Activated naive CD4-positive, alpha-beta T cell (primary cell): ENCODE measurements at places on chromosomes 2 and 18.

- no peak for DNase-seq
Measured at GRCh38 chr2:224517963-224518362, 67.2 kb downstream of the CUL3 start.

DNA sequence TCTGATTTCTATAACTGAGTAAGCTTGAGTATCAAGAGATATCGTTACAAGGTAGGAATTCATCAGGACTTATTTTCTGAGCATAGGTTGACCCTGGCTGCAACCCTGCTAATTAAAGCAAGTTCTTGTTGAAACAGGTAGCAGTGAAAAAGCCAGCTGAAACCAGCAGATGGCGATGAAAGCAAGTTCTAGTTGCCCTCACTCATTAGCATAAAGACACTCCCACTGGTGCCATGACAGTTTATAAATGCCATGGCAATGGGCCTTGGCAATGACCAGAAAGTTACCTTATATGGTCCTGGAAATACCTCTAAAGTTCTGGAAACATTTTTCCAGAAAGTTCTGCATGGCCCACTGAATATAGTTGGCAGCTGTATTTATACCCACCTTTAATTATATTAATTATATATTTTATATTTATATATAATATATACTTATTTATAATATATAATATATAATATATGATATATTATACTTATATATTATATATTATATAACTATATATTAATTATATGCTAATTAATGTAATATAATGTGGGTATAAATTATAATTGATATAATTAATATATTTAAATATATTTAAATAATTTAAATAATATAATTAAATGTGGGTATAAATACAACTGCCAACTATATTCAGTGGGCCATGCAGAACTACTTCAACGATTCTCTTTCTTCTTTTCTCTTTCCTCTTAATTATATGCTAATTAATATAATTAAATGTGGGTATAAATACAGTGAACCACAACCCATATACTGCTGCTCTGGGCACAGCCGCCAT lies 188.0 kb downstream of the CDH7 start:
- no peak for DNase-seq

- no peak for DNase-seq
Measured at GRCh38 chr2:127669056-127669455, 6.3 kb downstream of the LIMS2 start.

GRCh38 chr18:48230467-48231113 lies 178.6 kb downstream of the ZBTB7C start:
- DNase-seq, result no peak

- no peak for DNase-seq
Measured at GRCh38 chr18:77084688-77085035, 47.9 kb downstream of the MBP start.

DNA sequence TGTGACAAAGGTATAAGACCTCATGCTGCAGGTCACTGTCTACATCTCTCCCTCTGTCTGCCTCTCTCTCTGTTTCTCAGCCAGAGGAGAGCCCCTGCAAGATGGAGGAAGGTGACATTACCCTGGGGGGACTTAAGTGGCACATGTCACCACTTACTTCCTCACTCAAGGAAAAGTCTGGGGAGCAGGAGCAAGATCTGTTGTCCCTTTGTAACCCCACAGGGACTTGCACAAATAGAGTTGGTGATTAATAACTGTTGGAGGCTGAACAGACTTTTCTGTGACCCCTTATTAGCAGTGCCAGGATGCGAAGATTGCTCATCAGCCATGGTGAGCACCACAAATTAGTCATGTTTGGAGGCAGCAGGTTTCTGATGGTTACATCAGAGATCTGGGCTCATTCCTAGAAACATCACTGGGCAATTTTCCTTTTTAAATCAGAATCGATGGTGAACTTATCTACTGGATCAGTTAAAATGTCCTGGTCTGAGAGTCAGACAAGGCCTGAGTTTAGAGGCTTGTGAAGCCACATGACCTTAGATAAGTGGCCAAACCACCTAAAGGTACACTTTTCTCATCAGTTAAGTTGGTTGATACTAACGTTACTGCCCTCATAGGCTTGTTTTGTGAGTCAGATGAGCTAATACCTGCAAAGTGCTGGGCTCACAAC lies 81.2 kb upstream of the LTBP1 start:
- DNase-seq, result no peak

DNA sequence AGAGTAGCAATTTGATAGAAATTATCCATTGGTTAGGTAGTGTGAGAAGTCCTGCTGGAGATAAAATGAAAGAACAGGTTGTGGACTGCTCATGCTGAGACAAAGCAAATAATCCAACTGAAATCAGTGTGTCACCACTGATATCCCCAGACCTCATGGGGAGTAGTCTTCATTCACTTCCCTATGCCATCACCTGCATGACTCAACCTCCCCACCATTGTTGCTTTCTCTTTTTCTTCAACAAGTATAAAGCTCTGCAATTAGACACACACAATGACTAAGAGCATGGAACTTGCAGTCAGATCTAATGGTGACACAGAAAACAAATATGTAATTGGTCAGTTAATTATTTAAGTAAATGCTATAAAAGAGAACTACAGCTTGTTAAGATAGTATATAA lies 475.3 kb downstream of the RIT2 start:
- no peak for DNase-seq

DNA sequence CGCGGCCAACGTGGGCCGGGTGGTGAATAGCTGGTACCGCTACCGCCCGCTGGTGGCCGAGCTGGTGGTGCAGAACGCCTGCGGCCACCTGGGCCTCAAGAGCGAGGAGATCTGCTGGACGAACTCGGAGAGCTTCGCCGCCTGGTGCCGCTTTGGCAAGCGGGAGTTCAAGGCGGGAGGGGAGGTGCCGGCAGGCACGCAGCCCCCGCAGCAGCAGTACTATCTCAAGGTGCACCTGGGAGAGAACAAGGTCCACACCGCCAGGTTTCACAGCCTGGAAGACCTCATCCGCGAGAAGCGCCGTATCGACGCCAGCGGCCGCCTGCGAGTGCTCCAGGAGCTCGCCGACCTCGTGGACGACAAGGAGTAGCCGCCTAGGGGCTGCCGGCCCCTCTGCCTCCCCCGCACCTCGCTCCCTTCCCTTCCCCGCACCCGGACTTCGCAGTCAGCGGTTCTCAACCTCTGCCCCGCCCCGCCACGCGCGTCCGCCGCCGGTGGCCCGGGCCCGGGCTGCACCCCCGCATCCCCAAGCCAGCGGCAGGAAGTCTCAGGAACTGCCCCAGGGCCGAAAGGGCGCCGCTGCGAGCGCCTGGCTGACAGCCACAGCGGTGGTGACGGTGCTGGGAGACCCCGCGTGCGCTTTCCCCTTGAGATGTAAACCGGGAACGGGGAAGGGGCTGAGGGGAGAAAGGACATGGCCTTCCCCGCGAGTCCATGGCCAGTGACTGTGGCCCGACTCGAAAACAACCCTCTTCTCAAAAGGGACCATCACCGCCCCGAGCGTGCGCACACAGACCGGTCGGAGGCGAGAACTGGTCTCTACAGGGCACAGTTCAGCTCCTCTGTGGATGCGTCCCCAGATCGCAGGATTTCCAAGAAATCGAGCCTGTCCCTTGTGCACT lies 2.2 kb downstream of the LRATD1 start:
- DNase-seq, result no peak

- no peak for DNase-seq
Measured at GRCh38 chr2:200787351-200788120, 24.2 kb upstream of the BZW1 start.

DNA sequence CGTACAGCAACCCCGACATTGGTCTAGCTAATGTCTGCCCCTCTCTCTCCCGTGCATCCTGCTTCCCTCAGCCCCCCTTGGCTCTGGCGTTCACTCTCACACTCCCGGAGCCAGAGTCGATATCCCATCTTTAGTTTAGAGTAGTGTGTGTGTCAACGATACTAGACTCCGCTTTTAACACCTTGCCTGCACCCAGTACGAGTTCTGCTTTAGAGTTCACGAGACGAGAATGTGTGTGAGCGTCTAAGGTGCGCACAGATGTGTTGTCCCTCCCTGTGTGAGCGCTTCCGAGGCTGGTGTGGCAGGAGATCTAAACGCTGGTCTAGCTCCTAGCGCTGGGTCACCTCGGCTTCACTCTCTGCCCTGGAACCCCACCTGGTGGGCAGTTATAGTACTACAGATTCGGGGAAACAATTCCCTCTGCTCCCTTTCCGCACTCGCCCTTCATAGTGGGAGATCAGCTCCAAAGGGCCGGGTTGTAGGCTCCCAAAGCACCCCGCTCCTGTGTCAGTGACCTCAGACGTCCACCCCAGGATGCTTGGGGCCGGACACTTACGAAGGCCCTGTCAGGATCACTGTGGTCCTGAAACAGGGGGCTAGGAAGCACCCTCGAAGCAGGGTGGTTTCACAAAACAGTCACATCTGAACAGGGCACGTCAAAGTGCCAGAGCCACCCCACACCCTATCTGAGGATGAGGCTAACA lies 2.6 kb upstream of the CYP26B1 start:
- no peak for DNase-seq

GRCh38 chr2:190972213-190972612 lies 41.8 kb downstream of the STAT1 start:
- DNase-seq, result no peak

DNA sequence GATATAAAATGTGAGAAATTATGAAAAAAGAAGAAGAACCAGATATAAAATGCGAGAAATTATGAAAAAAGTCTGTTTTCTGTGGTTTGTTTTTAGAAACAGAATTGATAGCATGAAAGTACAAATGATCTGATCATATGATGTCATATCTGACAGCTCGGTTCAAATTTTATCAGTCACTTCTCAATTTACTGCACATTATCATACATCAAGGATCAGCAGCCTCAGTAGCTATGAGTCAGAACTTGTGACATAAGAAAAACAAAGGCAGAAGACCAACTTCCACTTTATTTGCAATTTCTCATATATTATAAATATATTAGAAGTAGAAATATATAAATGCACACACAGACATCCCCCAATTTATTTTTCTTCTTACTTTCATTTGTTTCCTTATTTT lies 634.0 kb downstream of the LRP1B start:
- no peak for DNase-seq

GRCh38 chr2:201852878-201853415 lies 46.6 kb downstream of the CDK15 start:
- DNase-seq, result no peak

DNA sequence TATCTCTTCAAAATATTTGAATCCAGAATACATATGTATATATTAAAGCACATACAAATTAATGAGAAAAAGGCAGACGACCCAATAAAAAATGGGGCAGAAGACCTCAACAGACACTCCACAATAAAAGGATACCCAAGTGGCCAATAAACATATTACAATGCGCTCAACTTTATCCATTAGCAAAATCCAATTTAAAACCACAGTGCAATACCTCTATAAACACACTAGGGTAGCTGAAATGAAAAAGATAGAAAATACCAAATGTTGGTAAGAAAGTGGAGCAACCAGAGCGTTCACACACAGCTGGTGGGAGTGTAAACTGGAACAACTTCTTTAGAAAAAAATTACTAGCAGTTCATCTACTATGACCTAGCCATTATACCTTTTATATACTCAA lies 75.3 kb downstream of the CCDC148 start:
- DNase-seq, result no peak

GRCh38 chr2:108958632-108959341 lies 30.2 kb downstream of the EDAR start:
- no peak for DNase-seq

- DNase-seq, result no peak
Measured at GRCh38 chr2:30162806-30163205, 16.0 kb downstream of the YPEL5 start.

GRCh38 chr2:175599966-175600831 lies 401.9 kb downstream of the LNPK start:
- DNase-seq, result no peak

GRCh38 chr2:8264981-8265380 lies 416.9 kb upstream of the ID2 start:
- no peak for DNase-seq

DNA sequence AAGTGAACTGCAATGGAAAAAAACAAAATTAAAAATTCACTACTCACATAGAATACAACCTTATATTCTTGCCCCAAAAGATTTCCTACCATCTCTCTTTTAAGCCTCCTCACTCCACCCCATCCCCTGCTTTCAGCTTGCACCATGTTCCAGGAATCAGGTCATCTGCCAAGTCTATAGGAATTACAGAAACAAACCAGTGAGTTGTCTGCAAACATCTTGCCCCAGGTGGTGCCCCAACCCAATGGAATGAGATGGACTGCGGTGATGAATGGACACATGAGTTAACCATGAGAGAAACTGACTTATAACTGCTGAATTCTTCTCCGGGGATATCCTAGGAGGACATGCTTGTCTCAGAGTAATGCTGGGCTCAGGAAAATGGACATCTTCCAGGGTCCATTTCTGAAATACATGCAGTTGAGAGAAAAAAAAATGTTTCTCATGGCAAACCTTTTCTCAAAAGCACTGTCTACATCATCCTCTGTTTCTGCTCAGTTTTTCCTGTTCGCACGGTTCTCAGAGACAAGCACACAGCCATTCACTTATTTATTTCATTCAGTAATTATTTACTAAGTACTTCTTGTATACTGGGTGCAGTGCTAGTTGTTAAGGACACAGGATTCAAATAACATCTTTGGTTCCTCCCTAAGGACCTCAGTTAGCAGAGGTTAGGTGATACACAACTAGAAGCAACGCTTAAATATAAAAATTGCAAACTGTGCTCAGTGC lies 350.0 kb downstream of the RND3 start:
- no peak for DNase-seq

- DNase-seq, result no peak
Measured at GRCh38 chr2:18238209-18238608, 322.2 kb downstream of the RDH14 start.

DNA sequence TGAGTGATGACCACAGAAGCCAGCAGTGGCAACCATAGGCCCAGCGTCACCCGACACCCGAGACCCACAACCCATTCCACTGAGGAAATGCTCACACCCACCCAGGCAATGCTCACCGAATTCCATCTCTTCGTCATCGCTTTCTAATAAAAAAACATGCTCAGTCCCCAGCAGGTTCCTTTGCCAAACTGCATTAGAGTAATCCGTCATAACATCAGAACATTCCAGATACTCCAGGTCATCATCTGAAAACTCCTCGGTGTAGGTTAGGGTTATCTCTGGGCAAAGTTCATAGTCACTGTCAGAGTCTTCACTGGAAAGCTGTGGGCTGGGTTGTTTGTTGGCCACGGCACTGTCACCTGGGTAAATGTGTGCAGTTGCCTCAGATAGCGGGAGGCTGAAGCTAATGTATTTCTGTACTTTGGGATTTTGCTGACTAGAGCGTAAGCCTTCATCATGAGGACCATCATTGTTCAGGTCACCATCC lies 49.3 kb downstream of the ALPK2 start:
- no peak for DNase-seq

DNA sequence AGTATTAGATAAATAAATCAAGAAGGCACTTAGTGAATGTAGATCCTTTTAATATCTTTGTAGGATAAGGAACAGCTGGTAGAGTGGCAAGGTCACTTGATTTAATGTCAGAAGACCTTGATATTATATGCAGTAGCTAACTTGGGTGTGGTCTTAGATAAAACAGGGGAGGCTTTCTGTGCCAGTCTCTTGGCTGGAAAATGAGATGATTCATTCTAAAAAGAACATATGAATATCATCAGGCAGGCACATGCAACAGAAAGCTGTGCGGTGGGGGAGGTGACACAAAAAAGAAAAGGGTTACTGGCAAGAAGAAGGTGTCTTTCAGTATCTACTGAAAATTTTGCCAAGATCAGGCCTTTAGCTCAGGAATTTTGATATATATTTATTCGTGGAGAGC lies 931.7 kb upstream of the CELF4 start:
- DNase-seq, result no peak

- DNase-seq, result no peak
Measured at GRCh38 chr18:6255116-6255705, 159.5 kb downstream of the L3MBTL4 start.
